ENCODE measurements at places on chromosomes 1 and 21.

DNA sequence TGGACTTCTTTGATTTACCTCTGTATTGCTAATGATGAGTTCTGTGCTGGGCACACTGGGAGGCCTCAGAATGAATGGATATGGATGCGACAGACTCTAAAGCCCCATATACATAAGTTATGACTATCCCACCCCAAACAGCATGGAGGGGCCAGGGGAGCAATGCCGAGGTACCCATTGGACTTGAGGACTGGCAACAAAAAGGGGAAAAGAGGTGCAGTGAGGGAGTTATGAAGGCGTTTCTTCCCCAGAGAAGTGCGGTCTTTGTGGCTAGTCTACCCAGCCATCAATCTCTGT is 15.2 kb upstream of the CDCA8 start:
- no peak for DNase-seq

- no peak for DNase-seq
These were observed 28.0 kb upstream of the LRRN2 start for GRCh38 chr1:204713541-204713940.

DNA sequence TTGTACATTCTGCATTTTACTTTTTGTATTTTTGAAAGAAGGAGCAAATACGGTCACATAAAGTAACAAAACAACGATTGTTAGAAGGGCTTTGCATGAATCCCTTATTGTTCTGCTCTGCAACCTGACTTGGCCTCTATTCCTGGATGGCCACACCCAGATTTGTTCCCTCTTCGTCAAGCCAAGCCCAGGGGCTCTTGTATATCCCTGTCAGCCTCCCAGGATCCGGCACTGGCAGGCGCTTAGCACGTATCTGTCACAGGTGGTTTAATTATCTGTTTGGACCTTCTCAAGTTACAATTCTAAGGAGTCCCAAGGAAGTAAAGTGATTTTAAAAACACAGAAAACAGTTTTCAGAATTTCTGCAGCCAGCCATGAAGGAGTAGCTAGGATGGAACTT is 28.0 kb downstream of the CRYAA start:
- DNase-seq: no peak

GRCh38 chr1:117366177-117367045 is 838 bp upstream of the MAN1A2 start:
- peak; percentile 90 for DNase-seq

DNA sequence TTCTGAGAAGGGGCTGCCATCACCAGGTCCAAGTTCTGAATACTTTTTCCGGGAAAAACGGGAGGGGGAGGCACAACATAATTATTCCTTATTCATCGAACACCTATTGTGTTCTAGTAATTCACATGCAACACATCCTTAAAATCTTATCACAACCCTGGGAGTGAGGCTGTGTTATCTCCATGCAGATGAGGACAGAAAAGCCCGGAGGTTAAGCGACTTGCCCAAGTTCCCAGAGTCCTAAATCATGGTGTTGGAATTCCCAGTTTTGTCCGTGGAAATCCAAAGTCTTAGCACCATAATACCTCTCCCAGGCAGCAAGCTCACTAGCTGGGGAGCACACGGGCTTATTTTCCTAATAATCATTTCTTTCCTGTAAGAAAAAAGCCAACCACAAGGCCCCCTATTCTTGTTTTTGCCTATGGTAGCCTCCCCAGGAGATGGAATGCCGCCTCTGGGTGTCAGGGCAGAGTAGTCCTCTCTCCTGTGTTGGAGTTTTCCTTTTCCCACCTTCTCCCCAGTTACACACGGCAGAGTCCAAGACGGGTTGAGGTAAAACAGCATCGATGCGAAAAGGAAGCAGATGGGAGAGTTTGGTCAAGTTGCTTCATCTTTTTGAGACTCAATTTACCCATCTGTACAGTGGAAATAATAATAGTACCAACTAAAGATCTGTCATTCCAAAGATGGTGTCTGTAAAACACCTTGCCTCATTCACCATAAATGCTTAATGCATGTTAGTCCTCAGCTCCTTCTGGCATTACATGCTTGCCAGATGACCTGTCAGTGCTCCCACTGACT is 228.0 kb upstream of the TMEM51 start:
- DNase-seq: no peak

DNA sequence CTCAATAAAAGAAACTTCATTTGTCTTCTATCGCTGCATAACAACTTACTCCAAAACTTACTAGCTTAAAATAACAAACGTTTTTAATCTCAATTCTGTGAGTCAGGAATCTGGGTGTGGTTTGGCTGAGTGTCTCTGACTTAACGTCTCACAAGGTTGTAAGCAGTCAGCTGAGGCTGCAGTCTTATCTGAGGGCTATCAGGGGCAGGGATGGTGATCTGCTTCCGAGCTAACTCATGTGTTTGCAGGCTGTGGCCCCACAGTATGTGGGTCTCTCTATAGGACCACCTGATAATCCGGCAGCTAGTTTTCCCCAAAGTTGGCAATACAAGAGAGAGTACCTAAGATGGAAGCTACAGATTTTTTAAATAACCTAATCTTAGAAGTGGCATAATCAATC is 234.2 kb upstream of the FGGY start:
- DNase-seq: peak; percentile 61

GRCh38 chr1:242800521-242800920 is 276.0 kb upstream of the PLD5 start:
- no peak for DNase-seq

- DNase-seq: no peak
These were observed 4.4 kb downstream of the AVPR1B start for GRCh38 chr1:206112600-206113301.

- DNase-seq: no peak
These were observed 68.4 kb upstream of the TENT5C start for GRCh38 chr1:117537291-117537920.

GRCh38 chr1:245389873-245390272 is 235.1 kb downstream of the KIF26B start:
- no peak for DNase-seq

- no peak for DNase-seq
These were observed 208.1 kb downstream of the RYR2 start for GRCh38 chr1:237250055-237250454.

- DNase-seq: peak; percentile 73
These were observed 110.4 kb downstream of the SYT2 start for GRCh38 chr1:202599669-202600431.

DNA sequence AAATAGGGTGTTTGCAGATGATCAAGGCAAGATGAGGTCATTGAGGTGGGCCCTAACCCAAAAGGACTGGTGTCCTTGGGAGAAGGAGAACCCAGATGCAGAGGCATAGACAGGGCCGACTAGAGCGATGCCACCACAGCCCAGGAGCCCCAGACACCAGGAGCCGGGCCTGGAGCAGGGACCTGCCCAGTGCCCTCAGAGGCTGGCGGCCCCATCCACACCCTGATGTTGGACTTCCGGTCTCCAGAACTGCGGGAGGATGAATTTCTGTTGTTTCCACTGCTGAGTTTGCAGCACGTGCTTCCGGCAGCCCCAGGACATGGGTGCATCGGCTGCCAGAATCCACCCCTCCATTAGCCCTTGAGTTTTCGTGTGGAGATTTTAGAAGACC is 7.2 kb upstream of the ACTRT2 start:
- DNase-seq: no peak

DNA sequence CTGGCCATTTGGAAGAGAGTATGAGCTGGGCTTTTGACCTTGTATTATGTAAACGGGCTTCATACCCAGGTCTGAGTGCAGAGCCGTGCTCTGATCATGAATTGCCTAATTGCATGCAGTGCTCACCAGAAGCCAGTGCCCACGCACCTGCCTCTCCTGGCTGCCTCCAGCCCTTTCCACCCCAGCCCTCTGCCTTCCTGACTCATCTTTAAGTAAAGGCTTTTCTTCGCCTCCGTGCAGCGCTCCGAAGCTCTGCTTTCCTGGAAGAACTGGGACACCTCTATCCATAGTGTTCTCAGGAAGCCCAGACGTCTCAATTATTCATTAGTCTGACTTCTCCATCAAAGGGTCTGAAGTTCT is 413.7 kb downstream of the PTPRU start:
- no peak for DNase-seq

DNA sequence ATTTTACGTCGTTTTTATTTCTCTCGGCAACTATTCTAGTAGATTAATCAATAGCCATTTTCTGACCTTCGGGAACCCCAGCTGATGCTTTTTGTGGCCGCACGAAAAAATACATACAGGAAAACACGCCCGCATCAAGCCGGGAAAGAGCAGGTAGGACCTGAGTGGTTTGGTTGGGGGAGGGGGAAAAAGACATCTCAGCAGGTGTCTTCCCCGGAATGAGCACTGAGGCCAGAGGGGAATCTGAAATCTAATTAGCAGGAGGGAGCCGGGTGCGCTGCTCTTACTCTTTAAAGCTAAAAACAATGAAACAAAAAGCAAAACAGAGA is 618 bp upstream of the FOXD3 start:
- no peak for DNase-seq

GRCh38 chr1:42689912-42690311 is 7.7 kb downstream of the YBX1 start:
- DNase-seq: no peak

- DNase-seq: no peak
These were observed 54.9 kb upstream of the FMOD start for GRCh38 chr1:203405703-203406438.

- DNase-seq: peak; percentile 29
These were observed 1.7 kb downstream of the CDC14A start for GRCh38 chr1:100353988-100354387.

- no peak for DNase-seq
These were observed 7.4 kb downstream of the DSCAM start for GRCh38 chr21:40839521-40839920.

GRCh38 chr1:208880433-208881100 is 636.4 kb upstream of the PLXNA2 start:
- DNase-seq: no peak

GRCh38 chr1:13697738-13698137 is 2.2 kb upstream of the PRDM2 start:
- DNase-seq: peak; percentile 34

GRCh38 chr1:43867976-43868740 is 65.4 kb upstream of the ARTN start:
- DNase-seq: peak; percentile 28

- peak; percentile 63 for DNase-seq
These were observed 7.3 kb upstream of the IL10 start for GRCh38 chr1:206779638-206780037.

DNA sequence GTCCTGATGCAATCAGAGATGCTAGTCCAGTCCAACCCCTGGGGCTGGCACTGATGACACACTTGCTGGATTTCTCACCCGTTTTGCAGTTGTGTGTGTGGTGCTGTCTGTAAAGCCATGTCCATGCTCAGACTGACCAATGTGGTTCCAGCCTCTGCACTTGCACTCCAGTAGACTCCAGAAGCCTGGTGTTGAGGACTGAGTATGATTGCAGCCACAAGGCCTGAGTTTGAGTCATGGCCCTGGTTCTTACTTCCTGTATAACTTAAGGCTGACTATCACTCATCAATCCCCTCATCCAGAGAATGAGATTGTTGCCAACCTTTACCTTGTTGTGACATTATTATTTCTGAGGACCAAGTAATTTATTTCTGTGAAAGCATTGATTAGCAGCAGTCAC is 34.8 kb upstream of the IKBKE start:
- no peak for DNase-seq

DNA sequence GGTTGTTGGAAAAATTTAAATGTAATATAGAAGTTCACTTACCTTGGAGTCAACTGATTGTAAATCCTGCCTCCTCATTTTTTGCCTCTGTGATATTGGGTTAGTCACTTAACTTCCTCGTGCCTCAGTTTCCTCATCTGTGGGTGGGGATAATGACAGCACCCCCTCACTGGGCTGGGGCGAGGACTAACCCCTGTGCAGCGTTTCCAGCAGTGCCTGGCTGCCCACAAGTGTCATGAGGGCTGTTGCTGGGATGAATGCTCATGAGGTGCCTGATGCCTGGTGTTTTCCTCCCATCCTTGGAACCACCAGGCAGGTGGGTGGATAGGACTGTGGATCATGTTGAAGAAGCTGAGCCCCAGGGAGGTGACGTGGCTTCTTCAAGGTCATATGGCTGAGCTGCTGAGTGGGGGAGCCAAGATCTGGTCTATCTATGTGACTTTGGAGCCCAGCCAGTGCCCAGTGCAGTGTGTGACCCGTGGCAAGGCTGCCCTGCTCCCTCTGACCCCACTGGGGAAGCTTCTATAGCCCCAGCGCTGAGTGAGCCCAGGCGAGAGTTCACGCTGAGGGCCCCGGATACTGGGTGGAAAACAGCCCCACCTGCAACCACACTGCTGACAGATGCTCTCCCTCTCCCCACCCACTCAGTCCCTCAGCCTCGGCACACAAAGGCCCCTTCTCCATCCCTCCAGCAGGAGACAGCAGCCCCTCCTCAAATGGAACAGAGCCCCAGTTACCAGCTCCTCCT is 446.0 kb downstream of the PTPRU start:
- DNase-seq: no peak

GRCh38 chr1:23597635-23598388 is 38.5 kb upstream of the ID3 start:
- no peak for DNase-seq

- DNase-seq: no peak
These were observed 61.6 kb downstream of the MAP3K21 start for GRCh38 chr1:233389169-233389568.

DNA sequence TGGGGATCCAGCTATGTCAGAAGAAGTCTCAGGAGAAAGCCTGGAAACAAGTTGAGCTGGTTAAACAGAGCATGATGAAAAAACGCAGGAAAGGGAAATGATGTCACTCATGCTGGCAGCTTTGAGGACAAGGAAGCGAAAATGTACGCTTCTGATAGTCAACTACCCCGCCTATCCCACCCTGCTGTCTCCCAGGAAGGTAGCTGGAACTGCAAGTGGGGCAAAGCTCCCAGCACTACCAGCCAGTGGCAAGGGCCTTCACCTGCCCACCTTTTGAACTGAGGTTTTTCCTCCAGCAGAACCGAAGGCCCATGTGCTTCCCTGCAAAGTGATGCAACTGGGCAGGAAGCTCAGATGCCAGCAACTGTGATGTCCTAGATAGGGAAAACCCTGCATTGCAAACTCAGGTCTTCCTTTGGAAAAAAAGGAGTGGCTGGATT is 6.3 kb upstream of the IL20 start:
- no peak for DNase-seq

GRCh38 chr1:43952731-43953346 is 6.1 kb downstream of the IPO13 start:
- no peak for DNase-seq

DNA sequence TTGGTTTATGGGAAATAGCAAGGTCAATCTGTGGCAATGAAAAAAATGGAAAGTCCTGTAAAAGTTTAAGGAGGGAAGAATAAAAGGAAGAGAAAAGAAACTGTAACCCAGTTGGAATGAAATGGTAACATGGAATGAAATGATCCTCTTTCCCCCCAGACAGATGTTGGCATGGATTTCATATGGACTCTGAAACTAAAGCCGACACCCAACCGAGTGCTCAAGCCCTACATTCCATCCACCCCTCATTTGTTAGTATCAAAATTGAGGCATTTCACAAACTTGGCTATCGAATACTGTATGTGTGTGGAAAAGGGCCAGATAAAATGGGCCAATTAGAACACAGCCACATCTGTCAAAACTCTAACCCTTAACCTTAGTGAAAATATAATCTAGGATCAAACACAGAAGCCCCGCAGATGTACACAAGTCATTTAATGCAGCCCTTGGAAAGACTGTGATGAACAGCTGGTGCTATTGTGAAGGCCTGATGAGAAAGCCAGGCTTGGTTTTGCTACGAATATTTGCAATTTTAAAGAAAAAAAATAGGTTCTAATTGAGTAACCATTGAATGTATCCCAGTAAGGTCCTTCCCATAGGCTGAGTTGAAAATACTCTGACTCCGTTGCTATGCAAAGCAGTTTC is 72.6 kb upstream of the RGL1 start:
- no peak for DNase-seq

GRCh38 chr21:33578214-33578613 is 10.3 kb downstream of the DONSON start:
- no peak for DNase-seq

GRCh38 chr1:3570066-3570986 is 41.0 kb downstream of the MEGF6 start:
- no peak for DNase-seq

Data from hematopoietic multipotent progenitor cell treated with erythropoietin and hydrocortisone succinate and interleukin-3 and kit ligand, for 4 days (in vitro differentiated cells).